K562 (cell line): ENCODE measurements at places on chromosomes 5 and 9. TPM values are rescaled to one million over a fixed set of nuclear protein-coding genes. Genes with fewer than 3 reads are reported as not detected.

- no peak overlapping the region for H3K27ac ChIP-seq
- H3K4me3 ChIP-seq = no peak overlapping the region
- H3K27me3 ChIP-seq = no peaks in the 10 kb centered on the region
These were observed 547.1 kb downstream of the CDH12 start for GRCh38 chr5:22306011-22306410.

DNA sequence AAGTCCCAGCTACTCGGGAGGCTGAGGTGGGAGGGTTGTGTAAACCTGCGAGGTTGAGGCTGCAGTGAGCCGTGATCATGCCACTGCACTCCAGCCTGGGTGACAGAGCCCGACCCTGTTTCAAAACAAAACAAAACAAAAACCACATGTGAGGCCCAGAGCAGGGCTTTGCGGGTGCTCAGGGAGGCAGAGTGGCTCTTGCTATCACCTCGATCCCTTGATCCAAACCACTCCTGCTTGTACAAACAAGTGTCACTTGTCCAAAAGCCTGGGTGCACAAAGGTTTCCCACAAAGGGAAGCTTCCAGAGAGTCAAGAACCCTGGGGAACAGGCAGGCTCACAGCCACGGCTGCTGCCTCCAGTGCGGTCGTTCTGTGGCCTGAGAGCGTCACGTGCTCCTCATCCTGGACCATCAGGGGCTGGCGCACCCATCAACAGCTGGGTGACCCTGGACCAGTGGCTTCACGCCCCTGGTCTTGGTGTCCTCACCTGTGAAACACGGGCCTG is 162.7 kb downstream of the C9orf50 start:
- H3K4me1 ChIP-seq = peaks cover 38% of the 10 kb centered on the region
- no peak overlapping the region for H3K4me3 ChIP-seq
- DNase-seq = no peak
- H3K27ac ChIP-seq = no peak overlapping the region
- no peaks in the 10 kb centered on the region for H3K36me3 ChIP-seq
- no peaks in the 10 kb centered on the region; the same call in 2 of the 3 replicates for H3K27me3 ChIP-seq

- H3K4me1 ChIP-seq = no peaks in the 10 kb centered on the region
- no peak for DNase-seq
- H3K27ac ChIP-seq = no peak overlapping the region
- H3K36me3 ChIP-seq = no peaks in the 10 kb centered on the region
These were observed 127.1 kb downstream of the SMARCA2 start for GRCh38 chr9:2142212-2142611.

DNA sequence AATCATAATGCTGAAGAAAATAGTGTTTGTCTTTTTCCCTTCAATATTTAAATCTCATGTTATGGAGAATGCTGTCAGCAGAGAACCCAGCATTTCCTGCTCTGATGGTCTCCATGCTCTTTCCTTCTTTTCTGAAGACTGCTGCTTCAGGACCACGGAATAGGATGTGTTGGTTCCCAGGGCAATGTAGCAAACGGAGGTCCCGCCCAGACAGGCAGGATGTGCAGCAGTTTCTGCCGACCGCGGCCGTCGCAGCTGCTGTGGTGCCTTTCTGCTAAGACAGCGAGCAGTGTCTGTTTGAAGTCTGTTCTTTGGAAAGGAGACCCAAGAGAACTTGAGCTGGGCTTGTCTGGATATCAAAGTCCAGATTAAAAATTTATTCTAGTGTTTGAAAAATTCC is 654.3 kb downstream of the CCDC171 start:
- DNase-seq = no peak
- H3K36me3 ChIP-seq = no peaks in the 10 kb centered on the region
- H3K4me1 ChIP-seq = no peaks in the 10 kb centered on the region
- no peak overlapping the region for H3K4me3 ChIP-seq
- H3K27ac ChIP-seq = no peak overlapping the region
- no peaks in the 10 kb centered on the region for H3K27me3 ChIP-seq

DNA sequence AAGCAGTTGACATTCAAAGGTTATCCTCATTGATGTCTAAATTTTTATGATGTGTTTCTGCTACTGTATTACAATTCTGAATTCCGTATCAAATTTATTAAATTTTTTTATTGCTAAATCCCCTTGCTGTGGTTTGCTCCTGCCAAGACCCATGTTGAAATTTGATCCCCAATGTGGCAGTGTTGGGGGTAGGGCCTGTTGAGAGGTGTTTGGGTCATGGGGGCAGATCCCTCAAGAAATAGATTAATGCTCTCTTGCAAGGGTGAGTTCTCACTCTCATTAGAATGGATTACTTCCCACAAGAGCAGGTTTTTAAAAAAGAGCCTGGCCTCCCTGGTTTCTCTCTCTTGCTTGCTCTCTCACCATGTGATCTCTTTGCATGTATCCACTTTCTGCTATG is 434.5 kb upstream of the POU5F2 start:
- no peak for DNase-seq
- H3K36me3 ChIP-seq = no peaks in the 10 kb centered on the region
- H3K27ac ChIP-seq = no peak overlapping the region
- no peak overlapping the region for H3K4me3 ChIP-seq

IFNB1 gene
- not detected in 2 replicates for polyA plus RNA-seq

DNA sequence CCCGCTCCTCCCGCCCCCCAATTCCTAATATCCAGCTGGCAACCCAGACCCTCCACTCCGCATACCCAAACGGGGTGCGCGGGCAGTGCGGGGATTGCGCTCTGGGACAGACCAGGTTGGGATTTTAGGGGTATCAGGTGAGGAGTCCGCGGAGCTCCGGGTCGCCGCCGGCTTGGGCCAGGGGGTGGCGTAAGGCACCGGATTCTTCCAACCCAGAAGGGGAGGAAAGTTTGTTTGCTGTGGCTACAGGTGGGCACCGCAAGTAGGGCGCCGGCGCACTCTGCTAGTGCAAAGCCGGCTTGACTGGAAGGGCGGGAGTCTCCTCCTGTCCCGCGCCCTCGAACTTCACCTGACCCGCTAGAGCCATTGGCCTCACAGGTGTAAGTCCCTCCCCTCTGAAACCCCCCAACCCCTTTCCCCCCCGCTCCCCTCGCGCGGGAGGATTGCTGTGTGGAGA is 709 bp downstream of the IQGAP2 start:
- H3K27me3 ChIP-seq = no peaks in the 10 kb centered on the region
- H3K36me3 ChIP-seq = no peaks in the 10 kb centered on the region
- H3K4me3 ChIP-seq = peak overlapping the region; percentile 72

DNA sequence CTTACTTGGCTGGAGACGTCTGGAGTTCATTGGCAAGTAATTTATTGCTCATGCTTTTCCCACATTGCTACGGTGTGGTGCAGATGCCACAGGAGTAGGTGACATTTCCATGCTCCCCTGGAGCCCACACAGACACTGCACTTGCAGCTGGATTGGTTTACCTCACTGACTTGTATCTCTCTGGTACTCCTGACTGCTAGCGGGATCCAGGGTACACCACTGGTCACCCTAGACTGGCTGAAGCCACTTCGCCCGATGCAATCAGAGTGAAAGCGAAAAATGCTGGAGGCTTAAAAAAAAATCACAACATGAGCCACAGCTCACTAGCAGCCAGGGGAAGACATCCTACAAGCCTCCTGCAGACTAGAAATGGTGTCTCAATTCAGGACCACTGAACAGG is 32.6 kb upstream of the SLIT3 start:
- no peak overlapping the region for H3K4me3 ChIP-seq
- no peak for DNase-seq
- H3K4me1 ChIP-seq = no peaks in the 10 kb centered on the region
- no peak overlapping the region for H3K27ac ChIP-seq

SUSD3 gene
- polyA plus RNA-seq = 18.7 and 28.1 TPM in 2 replicates

ADAMTS6 gene
- 1.0 and 1.8 TPM in 2 replicates for polyA plus RNA-seq

GRCh38 chr5:133639850-133640528 is 27.6 kb upstream of the FSTL4 start:
- H3K27ac ChIP-seq = no peak overlapping the region
- H3K4me3 ChIP-seq = no peak overlapping the region
- H3K27me3 ChIP-seq = peaks cover 11% of the 10 kb centered on the region
- no peak for DNase-seq
- no peaks in the 10 kb centered on the region for H3K4me1 ChIP-seq
- no peaks in the 10 kb centered on the region for H3K36me3 ChIP-seq

DNA sequence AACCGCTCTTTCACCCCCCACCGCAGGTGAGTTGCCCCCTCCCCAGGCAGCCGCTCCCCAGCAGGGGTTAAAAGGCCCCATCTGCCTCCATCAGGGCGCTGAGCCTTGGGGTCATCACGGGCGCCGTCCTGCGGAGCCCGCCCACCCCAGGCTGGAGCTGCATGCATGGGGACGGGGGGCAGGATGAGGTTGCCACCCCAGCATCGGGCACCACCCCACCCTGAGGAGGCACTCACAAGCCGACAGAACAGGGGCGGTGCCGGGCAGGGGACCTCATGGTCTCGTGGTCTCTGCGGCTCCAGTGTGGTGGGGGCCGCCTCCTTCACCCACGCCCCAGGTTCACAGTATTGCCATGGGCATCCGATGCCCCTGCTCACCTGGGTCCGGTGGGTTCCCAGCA is 16.5 kb downstream of the PTGES start:
- H3K36me3 ChIP-seq = no peaks in the 10 kb centered on the region
- DNase-seq = no peak
- no peak overlapping the region for H3K27ac ChIP-seq
- peaks cover 6% of the 10 kb centered on the region; the same call in 2 of the 3 replicates for H3K4me1 ChIP-seq

GGTA1 gene
- not detected in 2 replicates for polyA plus RNA-seq

DNA sequence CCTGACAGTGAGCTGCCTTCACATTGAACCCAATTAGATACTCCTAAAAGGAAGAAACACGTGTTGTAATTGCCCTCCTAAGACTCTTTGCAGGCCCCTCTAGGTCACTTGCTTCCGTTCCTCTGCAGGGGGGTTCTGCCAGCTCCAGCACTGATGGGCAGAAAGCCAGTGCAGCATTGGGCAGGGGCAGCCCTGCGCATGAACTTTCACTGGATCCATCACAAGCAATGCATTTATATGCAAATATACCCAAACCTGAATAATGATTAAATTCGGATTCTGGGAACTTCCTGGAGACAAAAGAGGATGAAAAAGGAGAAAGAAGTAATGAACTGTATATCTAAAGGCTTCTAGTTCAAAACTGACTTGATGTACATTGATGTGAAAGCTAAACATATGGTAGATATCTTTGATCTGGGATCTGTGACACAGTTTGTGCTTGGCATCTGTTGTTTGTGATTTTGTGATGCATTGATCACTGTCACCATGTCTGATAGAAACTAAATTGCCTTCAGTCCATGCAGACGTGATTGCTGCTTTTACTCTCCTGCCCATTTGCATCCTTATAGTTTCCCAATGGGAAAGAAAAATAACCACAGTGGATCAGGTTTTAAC is 313.4 kb downstream of the DEPDC1B start:
- H3K27ac ChIP-seq = no peak overlapping the region
- H3K27me3 ChIP-seq = no peaks in the 10 kb centered on the region

DNA sequence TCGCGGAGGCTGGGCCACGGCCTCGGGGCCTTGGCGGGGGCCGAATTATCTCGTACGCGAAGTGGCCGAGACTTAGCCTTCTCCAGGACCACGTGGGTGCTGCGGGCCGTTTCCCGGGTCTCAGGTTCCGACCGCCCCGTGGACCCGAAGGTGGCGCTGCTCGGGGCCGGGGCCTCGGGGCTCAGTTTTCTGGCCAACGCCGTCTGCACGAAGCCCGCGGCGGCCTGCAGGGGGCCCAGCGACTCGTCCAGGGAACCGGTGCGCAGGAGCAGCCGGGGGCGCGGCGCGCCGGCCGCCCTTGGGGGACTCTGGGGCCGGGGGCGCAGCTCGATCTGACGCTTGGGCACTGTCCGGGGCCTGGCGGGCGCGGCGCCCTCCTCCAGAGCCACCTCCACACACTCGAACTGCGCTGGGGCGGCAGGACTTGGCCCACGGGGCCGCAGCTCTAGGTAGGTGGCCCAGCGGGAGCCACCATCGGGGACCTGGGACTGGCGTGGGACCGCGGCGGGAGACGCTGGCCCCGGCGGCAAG is 716 bp downstream of the PROB1 start:
- no peak overlapping the region for H3K27ac ChIP-seq
- no peaks in the 10 kb centered on the region for H3K36me3 ChIP-seq
- DNase-seq = no peak
- H3K27me3 ChIP-seq = no peaks in the 10 kb centered on the region
- peaks cover 7% of the 10 kb centered on the region for H3K4me1 ChIP-seq
- H3K4me3 ChIP-seq = no peak overlapping the region

- no peak overlapping the region for H3K27ac ChIP-seq
- no peaks in the 10 kb centered on the region for H3K4me1 ChIP-seq
These were observed 50.2 kb upstream of the RIC1 start for GRCh38 chr9:5578698-5579085.

GRCh38 chr9:116269250-116269649 is 115.7 kb downstream of the PAPPA start:
- H3K27ac ChIP-seq = no peak overlapping the region
- no peaks in the 10 kb centered on the region for H3K4me1 ChIP-seq
- no peaks in the 10 kb centered on the region for H3K36me3 ChIP-seq
- no peak for DNase-seq

- H3K4me3 ChIP-seq = no peak overlapping the region
- DNase-seq = no peak
- no peaks in the 10 kb centered on the region for H3K4me1 ChIP-seq
- H3K27ac ChIP-seq = no peak overlapping the region
- H3K27me3 ChIP-seq = no peaks in the 10 kb centered on the region; the same call in 2 of the 3 replicates
These were observed 138.6 kb upstream of the NFIB start for GRCh38 chr9:14452539-14452938.

GRCh38 chr9:126934441-126934840 is 19.9 kb downstream of the RALGPS1 start:
- H3K36me3 ChIP-seq = no peaks in the 10 kb centered on the region
- no peak overlapping the region for H3K27ac ChIP-seq
- H3K4me1 ChIP-seq = no peaks in the 10 kb centered on the region
- H3K4me3 ChIP-seq = no peak overlapping the region

GAPT gene
- polyA plus RNA-seq = not detected in 2 replicates

PCDHA13 gene
- polyA plus RNA-seq = not detected in 2 replicates

DNA sequence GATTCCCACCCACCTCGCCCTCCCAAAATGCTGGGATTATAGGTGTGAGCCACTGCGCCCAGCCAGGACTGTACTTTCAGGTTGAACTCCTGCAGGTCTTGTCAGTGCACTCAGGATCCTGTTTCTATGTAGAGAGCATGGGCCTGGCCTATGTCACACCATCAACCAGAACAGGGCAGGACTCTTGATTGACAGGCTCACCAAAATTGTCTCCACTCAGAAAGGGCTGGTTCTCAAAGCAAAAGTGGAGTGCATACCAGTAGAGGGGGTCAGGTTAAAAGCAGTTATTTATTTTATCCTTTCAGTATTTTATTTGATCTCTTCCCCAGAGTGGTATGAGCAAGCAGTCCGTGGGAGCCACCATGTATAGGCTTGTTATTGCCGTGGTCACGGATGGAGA is 27.4 kb upstream of the POU4F3 start:
- H3K36me3 ChIP-seq = no peaks in the 10 kb centered on the region
- no peak overlapping the region for H3K4me3 ChIP-seq
- no peak overlapping the region for H3K27ac ChIP-seq
- no peak for DNase-seq
